ENCODE measurements at places on chromosomes 3 and 15.

DNA sequence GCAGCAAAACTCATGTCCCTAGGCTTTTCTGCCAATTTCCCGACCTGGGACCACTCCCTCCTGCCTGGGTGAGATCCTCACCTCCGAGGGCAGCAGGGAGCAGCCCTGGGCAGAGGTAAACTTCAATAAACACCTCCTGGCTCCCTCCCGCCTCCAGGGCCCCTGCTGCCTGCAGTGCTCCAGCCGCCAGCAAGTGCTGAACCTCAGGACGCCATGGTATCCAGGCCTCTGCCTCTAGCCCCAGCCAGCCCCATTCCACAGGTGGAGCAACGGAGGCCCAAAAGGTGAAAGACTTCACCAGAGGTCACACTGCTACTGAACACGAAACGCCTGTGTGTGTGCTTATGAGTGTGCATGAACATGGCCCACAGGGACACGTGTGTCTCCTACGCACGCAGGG lies 59.9 kb upstream of the LINGO1 start:
- no peak for DNase-seq

- DNase-seq, result no peak
Measured at GRCh38 chr15:68034719-68035293, 19.3 kb upstream of the PIAS1 start.

- DNase-seq, result no peak
Measured at GRCh38 chr3:13514639-13515435, 34.1 kb upstream of the FBLN2 start.

- no peak for DNase-seq
Measured at GRCh38 chr3:149497966-149498670, 23.6 kb downstream of the TM4SF4 start.

DNA sequence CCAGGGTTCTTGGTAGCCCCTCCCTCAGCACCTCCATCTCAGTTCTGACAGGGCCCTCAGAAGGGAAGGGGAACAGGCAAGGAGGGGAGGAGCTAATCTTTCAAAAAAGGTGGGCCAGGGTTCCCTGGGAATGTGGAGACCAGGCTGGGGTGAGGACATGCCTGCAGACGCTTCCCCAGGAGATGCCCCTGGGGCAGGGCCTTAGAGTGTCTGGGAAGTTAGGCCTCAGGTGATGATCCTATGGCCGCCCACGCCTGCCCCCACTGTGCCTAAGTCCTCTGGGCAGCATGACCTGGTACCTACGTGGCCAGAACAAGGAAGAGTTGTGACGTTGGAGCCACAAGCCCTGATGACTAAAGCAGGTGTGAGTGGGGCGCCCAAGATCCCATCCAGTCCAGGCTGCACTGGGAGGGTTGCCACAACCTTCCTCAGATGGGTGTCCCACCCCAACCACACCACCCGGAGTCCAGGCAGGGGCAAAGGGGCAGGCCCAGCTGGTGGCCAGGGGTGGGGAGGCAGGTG lies 3.9 kb upstream of the SEMA3B start:
- DNase-seq, result no peak

DNA sequence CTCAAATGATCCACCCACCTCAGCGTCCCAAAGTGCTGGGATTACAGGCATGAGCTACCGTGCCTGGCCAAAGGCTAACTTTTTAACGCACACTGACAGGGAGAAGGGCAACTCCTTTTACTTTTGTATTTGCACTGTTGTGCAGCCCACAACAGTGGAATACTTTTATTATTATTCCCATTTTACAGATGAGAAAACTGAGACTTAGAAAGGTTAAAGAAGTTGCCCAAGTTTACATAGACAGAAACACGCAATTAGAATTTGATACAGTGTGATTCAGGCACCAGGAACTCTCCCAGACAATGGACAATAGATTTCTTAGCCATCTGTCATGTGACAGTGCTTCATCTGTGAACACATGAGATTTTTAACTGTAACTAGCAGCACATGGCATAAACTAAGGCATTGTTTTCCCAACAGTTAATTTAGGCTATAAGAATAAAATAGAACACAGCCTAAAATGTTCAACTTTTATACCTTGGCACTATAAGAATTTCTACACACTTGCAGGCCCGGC lies 18.8 kb downstream of the STAG1 start:
- no peak for DNase-seq

DNA sequence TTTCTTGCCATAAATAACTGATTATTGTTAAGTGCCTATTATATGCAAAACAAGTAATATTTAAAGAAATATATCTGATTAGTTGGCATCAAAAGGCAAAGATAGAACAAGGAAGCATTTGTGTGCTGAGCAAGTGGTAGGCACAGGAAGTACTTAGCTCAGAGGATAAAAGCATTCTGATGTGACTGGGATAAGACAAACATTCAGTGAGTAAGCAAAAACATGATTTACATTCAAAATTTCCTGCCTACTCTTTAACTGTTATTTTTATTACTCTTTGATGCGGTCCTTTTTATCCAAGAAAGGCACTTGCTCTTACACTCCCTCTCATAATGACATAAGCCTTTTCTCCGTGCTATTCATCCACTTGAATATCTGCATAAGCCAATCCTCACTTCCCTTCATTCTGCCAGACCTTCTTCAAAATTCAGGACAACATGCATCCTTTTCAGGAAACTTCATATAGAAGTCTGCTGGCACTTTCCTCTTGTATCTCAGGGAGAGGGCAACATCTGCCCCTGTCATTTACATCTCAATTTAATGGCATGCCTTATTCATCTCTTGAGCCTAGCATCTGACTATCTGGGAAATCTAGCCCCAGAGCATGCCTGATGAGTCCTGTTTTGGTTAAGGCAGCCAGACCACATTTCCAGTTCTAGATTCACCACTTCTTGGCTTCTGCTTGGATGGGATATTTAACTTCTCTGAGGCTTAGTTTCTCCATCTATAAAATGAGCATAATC lies 478.2 kb upstream of the ROBO2 start:
- no peak for DNase-seq

- no peak for DNase-seq
Measured at GRCh38 chr3:154217671-154218070, 96.5 kb downstream of the ARHGEF26 start.

- no peak for DNase-seq
Measured at GRCh38 chr15:65777053-65777452, 15.0 kb downstream of the DENND4A start.

GRCh38 chr3:197366301-197367044 lies 68.1 kb upstream of the DLG1 start:
- DNase-seq, result no peak
